ENCODE measurements at places on chromosomes 6 and 20. TPM values are rescaled to one million over a fixed set of nuclear protein-coding genes. Genes with fewer than 3 reads are reported as not detected.

Gene PRDM13
- total RNA-seq = not detected

Gene ADGRF4
- total RNA-seq = not detected

Gene SMOC2
- 0.75 TPM for total RNA-seq

Gene CTAGE9
- not detected for total RNA-seq

Gene IMPG1
- not detected for total RNA-seq

Gene MICB
- total RNA-seq = 8.1 TPM

Gene MGME1
- total RNA-seq = 87.2 TPM

Gene PRICKLE4
- 1.1 TPM for total RNA-seq

DNA sequence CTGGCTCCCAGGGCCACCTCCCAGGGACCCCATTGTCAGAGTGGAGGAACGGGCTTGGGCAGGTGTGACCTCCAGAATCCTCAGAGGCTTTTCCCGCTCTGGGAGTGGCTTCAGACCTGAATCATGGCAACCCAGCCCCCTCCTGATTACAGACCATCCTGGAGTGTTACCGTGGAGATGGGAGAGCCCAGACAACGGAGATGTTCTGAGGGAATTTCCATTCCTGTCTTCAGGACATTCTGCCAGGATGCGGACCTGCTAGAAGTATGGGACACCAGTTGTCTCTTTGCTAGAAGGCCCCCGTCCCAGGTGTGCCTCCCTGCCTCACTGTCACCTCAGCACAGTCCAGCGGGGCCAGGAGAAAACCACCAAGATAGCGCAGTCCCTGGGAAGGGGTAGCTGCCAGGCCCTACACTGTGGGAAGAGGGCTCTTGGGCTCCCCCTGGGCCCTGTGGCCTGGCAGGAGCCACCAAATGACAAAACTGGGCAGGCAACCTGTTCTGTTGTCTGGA is 109.9 kb downstream of the PSMB1 start:
- no peaks in the 10 kb centered on the region for H3K36me3 ChIP-seq
- DNase-seq = peak; percentile 47
- peaks cover 19% of the 10 kb centered on the region for H3K4me1 ChIP-seq

GRCh38 chr6:70280400-70280853 is 22.5 kb downstream of the COL9A1 start:
- no peak for DNase-seq
- peaks cover 59% of the 10 kb centered on the region for H3K27me3 ChIP-seq
- H3K27ac ChIP-seq = no peak overlapping the region
- H3K4me1 ChIP-seq = peaks cover 4% of the 10 kb centered on the region
- H3K36me3 ChIP-seq = no peaks in the 10 kb centered on the region

DNA sequence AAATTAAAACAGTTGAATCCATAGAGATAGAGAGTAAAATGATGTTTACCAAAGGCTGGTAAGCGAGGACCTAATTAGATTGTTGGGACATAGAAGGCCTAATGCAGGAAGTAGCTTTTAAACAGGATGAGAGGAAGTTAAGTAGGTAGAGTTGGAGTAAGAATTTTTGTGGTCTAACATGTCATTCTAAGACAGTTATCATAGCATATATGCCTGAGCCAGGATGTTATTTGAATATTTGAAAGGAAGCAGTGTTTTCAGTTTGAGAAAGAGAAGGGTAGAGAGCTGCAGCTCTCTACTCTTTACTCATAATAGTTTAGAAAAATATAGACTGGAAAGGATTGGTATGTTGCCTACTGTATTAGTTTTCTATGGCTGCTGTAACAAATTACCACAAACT is 121.6 kb downstream of the MEI4 start:
- no peaks in the 10 kb centered on the region for H3K36me3 ChIP-seq
- H3K4me3 ChIP-seq = no peak overlapping the region
- no peaks in the 10 kb centered on the region for H3K4me1 ChIP-seq

- peaks cover 17% of the 10 kb centered on the region for H3K4me1 ChIP-seq
- no peak overlapping the region for H3K4me3 ChIP-seq
- no peaks in the 10 kb centered on the region for H3K36me3 ChIP-seq
- H3K27ac ChIP-seq = no peak overlapping the region
- H3K27me3 ChIP-seq = no peaks in the 10 kb centered on the region
Measured at GRCh38 chr20:62898093-62898964, 28.0 kb downstream of the DIDO1 start.

GRCh38 chr6:30493643-30494250 is 4.4 kb downstream of the HLA-E start:
- no peaks in the 10 kb centered on the region for H3K36me3 ChIP-seq
- H3K27me3 ChIP-seq = peaks cover 6% of the 10 kb centered on the region
- peaks cover 4% of the 10 kb centered on the region for H3K4me1 ChIP-seq
- peak; percentile 60 for DNase-seq
- no peak overlapping the region for H3K4me3 ChIP-seq

DNA sequence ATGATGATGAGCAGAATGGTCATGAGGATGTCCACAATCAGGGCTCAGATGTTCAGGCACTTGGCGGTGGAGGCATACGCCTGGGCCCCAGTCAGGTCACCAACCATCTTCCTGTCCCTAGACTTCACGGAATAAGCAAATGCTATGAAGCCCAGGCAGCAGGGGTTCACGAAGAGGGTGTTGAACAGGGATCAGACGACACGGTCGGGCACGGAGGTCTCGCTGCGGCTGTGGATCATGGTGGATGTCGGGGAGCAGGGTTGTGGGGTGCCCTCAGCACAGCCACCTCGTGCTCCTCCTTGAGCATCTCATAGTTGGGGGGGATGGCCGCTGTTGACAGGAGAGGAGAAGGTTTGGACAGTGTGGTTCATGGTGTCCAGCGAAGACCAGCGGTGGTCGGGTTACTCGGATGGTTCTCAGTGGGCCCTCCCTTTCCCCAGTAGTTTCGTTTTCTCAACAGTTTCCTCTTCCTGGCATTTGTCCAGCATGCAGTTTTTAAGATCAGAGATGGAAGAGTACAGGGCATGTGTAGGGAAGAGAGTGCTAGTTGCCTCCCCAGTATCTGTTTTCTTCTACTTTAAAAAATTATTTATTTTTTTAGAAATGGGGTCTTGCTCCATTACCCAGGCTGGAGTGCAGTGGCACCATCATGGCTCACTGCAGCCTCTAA is 20.3 kb upstream of the SPDEF start:
- no peaks in the 10 kb centered on the region for H3K27me3 ChIP-seq
- H3K4me1 ChIP-seq = no peaks in the 10 kb centered on the region
- no peak for DNase-seq
- H3K36me3 ChIP-seq = no peaks in the 10 kb centered on the region
- H3K4me3 ChIP-seq = no peak overlapping the region

- no peak for DNase-seq
- H3K27me3 ChIP-seq = no peaks in the 10 kb centered on the region
- H3K36me3 ChIP-seq = no peaks in the 10 kb centered on the region
- H3K27ac ChIP-seq = no peak overlapping the region
- H3K4me1 ChIP-seq = peaks cover 11% of the 10 kb centered on the region
Measured at GRCh38 chr6:17179530-17180073, 77.8 kb downstream of the STMND1 start.

GRCh38 chr20:36231331-36231730 is 4.9 kb upstream of the AAR2 start:
- no peaks in the 10 kb centered on the region for H3K36me3 ChIP-seq
- H3K4me1 ChIP-seq = no peaks in the 10 kb centered on the region
- no peak overlapping the region for H3K27ac ChIP-seq
- H3K27me3 ChIP-seq = no peaks in the 10 kb centered on the region
- no peak for DNase-seq

- DNase-seq = no peak
- peaks cover 8% of the 10 kb centered on the region for H3K4me1 ChIP-seq
- H3K4me3 ChIP-seq = no peak overlapping the region
- no peaks in the 10 kb centered on the region for H3K36me3 ChIP-seq
- no peak overlapping the region for H3K27ac ChIP-seq
- no peaks in the 10 kb centered on the region for H3K27me3 ChIP-seq
Measured at GRCh38 chr6:105458084-105458483, 55.2 kb upstream of the PREP start.

GRCh38 chr6:160298121-160298520 is 39.5 kb upstream of the SLC22A2 start:
- no peak overlapping the region for H3K27ac ChIP-seq
- DNase-seq = no peak
- no peaks in the 10 kb centered on the region for H3K27me3 ChIP-seq
- no peaks in the 10 kb centered on the region for H3K4me1 ChIP-seq
- no peak overlapping the region for H3K4me3 ChIP-seq
- no peaks in the 10 kb centered on the region for H3K36me3 ChIP-seq

- no peaks in the 10 kb centered on the region for H3K36me3 ChIP-seq
- H3K27me3 ChIP-seq = no peaks in the 10 kb centered on the region
- DNase-seq = no peak
- H3K27ac ChIP-seq = no peak overlapping the region
Measured at GRCh38 chr6:151624900-151625536, 131.2 kb downstream of the CCDC170 start.

GRCh38 chr6:158831571-158831970 is 12.4 kb upstream of the EZR start:
- peaks cover 4% of the 10 kb centered on the region for H3K4me1 ChIP-seq
- H3K27me3 ChIP-seq = no peaks in the 10 kb centered on the region
- H3K27ac ChIP-seq = no peak overlapping the region
- no peak for DNase-seq
- no peaks in the 10 kb centered on the region for H3K36me3 ChIP-seq
- H3K4me3 ChIP-seq = no peak overlapping the region

DNA sequence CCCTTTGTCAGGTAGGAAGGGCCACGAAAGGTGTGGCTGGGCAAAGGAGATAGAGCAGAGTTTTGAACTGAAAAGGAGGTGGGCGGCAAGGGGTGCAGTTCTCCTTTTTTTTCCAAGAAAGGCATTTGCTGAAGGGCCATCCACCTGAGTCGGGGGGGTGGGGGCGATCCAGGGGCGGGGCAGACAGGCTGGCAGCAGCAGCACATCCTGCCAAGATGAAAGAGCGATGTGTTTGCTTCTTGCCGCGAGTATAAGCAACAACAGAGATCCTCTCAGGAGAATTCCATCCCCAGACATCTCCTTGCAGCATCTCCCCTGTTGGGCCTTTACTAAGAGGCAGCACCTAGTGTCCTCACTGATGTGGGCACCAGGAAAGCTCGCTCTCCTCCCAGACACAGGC is 516.5 kb downstream of the CD83 start:
- H3K4me1 ChIP-seq = peaks cover 56% of the 10 kb centered on the region
- H3K27me3 ChIP-seq = no peaks in the 10 kb centered on the region
- H3K36me3 ChIP-seq = no peaks in the 10 kb centered on the region
- H3K4me3 ChIP-seq = no peak overlapping the region
- no peak for DNase-seq

DNA sequence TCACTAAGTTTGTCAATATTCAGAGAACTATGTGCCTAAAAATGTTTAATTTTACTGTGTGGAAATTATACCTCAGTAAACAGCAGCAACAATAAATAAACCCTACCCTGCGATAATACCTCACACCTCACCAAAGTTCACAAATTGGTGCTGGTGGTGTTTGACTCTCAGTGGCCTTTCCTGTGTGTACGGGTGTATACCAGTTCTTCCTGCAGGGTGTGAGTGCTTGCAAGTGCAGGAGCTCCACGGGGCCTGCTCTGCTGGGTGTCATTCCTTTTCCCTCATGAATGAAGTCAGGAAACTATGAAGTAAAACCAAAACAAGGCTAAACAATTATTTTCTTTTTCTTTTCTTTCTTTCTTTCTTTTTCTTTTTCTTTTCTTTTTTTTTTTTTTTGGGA is 4.1 kb upstream of the ENPP5 start:
- no peaks in the 10 kb centered on the region for H3K36me3 ChIP-seq
- no peaks in the 10 kb centered on the region for H3K27me3 ChIP-seq
- no peak overlapping the region for H3K4me3 ChIP-seq
- DNase-seq = no peak

DNA sequence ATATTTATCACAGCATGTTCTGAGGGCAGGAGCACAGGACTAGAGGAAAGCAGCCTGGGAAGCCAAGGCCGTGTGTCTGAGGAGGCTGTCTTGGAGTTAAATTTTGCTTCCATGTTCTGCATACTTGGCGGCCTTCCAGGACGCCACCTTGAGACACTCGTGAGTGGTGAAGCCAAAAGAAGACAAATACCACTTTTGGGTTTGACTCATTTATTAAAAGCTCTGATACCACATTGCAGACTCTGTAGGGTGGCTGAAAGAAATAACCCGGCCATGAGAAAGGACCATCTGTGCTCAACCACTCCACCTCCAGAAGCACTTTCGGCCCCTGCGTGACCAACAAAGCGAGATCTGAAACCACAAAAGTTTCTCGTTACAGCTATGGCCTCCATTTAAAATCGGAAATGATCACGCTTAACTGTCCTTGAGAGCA is 120.0 kb downstream of the TMEM242 start:
- H3K36me3 ChIP-seq = peaks cover 4% of the 10 kb centered on the region
- H3K27ac ChIP-seq = no peak overlapping the region
- H3K4me1 ChIP-seq = no peaks in the 10 kb centered on the region
- no peak for DNase-seq
- no peaks in the 10 kb centered on the region for H3K27me3 ChIP-seq

DNA sequence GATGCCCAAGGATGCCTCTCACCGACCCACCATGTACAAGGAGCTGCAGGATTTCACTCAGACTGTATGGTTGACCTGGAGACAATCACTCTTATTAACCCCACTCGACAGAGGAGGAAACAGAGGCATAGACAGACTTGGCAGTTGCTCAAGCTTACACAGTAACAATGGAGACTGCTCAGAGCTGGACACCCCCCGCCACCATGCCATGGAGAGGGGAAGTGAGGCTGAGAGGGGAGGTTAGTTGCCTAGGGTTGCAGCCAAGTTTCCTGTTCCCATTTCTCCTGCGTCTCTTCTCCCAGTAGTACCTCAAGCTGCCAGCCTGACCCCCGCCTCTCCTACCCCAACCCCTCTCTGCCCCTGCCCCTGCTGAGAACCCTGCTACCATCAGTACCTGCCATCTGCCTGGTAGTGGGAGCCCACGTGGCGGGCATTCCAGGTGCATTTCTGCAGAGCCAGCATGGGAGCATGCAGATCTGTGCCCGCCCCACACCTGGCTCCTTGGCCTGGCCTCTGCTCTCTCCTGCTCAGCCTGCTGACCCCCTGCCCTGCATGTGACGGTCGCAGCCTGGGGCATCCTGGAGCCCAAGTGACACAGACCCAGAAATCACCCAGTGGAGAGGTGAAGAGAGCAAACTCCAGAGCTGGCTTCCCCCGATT is 157.7 kb downstream of the PREX1 start:
- H3K4me1 ChIP-seq = no peaks in the 10 kb centered on the region
- no peak for DNase-seq
- H3K4me3 ChIP-seq = no peak overlapping the region

Data from neural progenitor cell (in vitro differentiated cells).